ENCODE measurements at places on chromosomes 12 and 14.

- ATAC-seq, result no peak
These were observed 60.9 kb downstream of the PLEKHA5 start for GRCh38 chr12:19190292-19191031.

- no peak for ATAC-seq
These were observed 249.1 kb downstream of the DPY19L2 start for GRCh38 chr12:63419154-63419553.

GRCh38 chr12:91542067-91542466 is 359.4 kb upstream of the DCN start:
- ATAC-seq, result no peak

DNA sequence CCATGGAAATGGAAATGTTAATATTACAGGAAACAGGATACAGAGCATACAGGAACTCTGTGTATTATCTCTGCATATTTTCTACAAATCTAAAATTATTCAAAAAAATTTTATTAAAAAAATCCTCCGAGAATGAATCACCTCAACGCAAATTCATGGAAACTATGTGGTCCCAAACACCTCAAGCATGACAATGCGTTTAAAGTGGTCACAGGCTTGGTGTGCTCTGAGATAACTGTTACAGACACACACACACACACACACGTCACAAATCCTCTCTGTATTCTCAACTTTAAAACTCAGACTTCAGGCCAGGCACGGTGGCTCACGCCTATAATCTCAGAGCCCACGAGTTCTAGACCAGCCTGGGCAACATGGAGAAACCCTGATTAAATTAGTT is 45.3 kb upstream of the MTERF2 start:
- no peak for ATAC-seq

DNA sequence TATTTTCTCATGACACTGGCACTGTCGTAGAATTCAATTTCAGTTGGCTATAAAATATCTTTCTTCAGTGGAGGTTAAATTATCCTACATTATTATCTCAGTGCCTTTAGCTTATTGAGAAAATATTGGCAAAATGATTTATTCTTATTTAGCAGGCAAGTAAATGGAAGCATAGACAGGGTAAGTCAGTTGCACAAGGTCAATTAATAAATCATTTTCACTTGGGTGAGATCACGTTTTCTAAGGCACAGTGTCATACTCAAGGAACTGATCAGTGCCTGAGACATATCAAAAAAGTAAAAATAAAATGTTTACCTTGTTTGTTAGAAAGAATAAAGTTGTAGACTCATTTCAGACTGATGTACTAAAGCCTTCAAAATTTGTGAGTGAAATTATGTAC is 95.0 kb downstream of the ACSS3 start:
- ATAC-seq, result no peak

GRCh38 chr12:123036466-123037285 is 56.2 kb downstream of the ARL6IP4 start:
- ATAC-seq, result no peak

DNA sequence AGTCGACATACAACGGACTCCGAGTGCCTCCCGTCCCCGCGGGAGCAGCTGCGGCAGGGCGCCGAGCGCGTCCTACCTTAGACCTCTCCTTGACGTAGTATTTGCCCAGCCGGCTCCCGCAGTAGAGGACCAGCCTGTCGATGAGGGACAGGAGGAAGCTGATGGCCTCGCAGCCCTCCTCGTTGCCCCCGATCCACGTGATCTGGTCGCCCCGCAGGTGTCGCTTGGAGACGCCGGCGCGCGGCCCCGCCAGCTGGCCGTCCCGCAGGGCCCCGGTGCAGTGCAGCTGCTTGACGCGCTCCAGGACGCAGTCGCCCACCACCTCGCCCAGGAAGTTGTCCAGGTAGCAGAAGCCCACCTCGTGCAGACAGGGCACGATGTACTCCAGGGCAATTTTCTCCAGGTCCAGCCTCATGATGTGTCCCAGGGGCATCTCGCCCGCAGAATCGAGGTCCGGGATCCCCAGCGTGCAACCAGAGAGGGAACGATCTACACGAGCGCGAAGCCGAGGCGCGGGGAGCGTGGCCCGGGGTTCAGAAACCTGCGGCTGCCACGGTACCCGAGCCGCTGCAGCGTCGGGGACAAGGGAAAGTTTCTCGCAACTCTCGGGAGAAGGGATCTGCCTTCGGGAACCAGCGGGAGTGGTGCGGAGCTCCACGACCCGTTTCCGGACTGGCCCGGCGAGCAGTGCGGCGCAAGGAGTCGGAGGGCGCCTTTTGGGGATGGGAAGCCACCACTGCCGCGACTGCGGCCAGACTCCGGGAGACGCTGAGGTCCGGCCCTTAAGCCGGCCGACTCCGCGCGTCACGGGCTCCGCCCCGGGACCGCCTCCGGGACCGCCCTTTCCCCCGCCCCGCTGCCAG is at the start of gene EGLN3:
Gene EGLN3, minus strand, starts transcription at position 755 of the 863 bp plus-strand sequence. Its CDS starts 322 bp downstream, at position 433.
- ATAC-seq, result peak; percentile 95

DNA sequence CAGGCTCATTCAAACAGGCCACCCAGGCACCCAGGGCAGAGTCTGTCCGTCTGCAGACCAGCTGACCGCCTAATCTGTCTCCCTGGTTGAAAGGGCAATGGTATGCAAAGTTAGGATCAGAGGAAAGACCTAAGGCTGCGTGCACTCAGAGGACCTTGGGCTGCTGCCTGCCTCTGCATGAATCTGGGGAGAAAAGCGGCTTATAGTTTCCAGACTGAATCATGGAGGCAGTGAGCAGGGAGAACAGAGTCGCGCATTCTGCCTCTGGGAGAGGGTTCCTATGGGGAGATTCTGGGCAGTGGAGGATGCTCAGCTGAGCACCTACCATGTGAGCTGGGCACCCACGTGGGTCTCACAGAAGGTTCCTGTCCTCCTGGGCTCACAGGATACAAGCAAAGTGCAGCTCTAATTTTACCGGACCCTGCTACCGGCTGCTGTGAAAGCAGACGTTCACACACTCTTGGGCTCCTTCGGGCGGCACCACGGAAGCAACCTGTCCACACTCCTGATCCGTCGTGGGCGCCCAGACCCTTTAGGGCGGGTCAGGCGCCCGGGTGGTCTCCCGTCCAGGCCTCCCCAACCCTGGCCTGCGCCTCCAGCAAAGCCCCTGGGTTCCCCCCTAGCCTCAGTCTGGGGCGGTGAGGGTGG is 772 bp downstream of the SCARB1 start:
- ATAC-seq, result peak; percentile 15

- ATAC-seq, result no peak
These were observed 35.1 kb upstream of the OTOGL start for GRCh38 chr12:80064269-80064668.

DNA sequence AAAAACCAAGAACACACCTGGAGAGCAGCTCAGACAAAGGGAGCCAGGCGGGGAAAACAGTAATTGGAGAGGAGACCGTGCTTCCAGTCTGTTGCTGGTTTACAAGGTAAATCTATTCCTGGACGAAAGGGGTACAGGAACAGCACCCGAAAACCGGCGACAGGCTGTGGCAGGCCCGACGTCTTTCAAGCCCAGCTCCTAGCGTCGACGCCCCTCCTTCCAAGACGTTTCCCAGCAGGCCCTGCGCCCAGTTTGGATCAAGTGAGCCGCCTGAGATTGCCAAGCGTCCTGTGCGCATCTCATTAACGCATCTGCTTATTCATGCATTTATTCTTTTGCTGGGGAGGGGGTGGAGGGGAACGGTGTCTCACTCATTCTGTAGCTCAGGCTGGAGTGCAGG is 1.4 kb downstream of the C12orf56 start:
- no peak for ATAC-seq

- peak; percentile 76 for ATAC-seq
These were observed 1392.4 kb upstream of the TMEM132C start for GRCh38 chr12:126874427-126875026.

DNA sequence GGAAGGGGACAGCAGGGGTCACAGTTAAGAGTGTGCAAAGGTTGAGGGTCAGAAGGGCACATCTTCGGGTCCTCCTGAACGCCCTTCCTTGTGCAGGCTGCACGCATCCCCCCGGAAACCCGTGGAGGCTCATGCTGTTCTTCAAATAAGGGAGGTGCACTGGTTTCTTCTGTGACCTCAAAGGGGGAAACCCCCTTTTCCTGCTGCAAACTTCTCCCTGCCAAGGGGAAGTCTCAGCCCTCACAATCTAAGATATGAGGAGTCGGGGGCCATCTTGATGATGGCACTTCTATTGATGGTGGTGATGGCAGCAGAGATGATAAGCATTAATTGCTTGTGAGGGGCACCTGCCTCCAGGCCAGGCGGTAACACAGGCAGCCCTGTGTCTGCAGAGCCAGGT is 40.0 kb downstream of the ISCA2 start:
- ATAC-seq, result no peak

DNA sequence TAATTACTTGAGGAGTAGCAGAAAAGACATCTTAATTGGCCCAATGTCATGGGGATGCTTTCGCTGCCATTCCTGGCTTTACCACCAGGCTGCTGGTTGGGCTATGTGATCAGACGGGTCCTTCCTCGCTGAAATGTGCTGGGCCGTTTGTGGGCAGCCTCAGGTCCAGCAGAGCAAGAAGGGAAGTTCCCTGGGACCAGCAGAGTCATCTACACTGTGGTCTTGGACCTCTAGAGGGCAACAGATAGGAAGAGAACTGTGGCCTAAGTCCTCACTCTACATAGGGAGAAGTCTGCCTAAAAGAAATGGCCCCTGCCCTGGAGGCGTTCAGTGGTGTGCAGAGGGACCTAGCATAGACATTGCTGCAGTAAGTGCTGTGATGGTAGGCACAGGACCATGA is 10.9 kb downstream of the EVL start:
- ATAC-seq, result peak; percentile 54
